ENCODE measurements at places on chromosomes 12 and 14. TPM values are rescaled to one million over a fixed set of nuclear protein-coding genes. Genes with fewer than 3 reads are reported as not detected.

Gene NTF3
- 0.80 TPM for total RNA-seq

Gene CDKN1B
- total RNA-seq = 32.1 TPM

Gene CELA1
- total RNA-seq = not detected

GRCh38 chr12:49288412-49288853 is 6.5 kb upstream of the PRPH start:
- H3K36me3 ChIP-seq = peaks cover 2% of the 10 kb centered on the region
- peak; percentile 13 for DNase-seq
- no peak overlapping the region for H3K4me3 ChIP-seq

- peaks cover 36% of the 10 kb centered on the region for H3K4me1 ChIP-seq
- H3K27me3 ChIP-seq = no peaks in the 10 kb centered on the region
- peak; percentile 96 for DNase-seq
- peak within 1 kb of the TSS; percentile 96 for H3K4me3 ChIP-seq
- H3K27ac ChIP-seq = peak within 1 kb of the TSS; percentile 91
These were observed at the start of gene GALNT4 for GRCh38 chr12:89524541-89525304. TSS of gene GALNT4 (minus strand) at chr12:89524796. CDS start at chr12:89524549, 247 bp downstream.

- no peaks in the 10 kb centered on the region for H3K36me3 ChIP-seq
- no peaks in the 10 kb centered on the region for H3K4me1 ChIP-seq
- DNase-seq = no peak
- H3K27me3 ChIP-seq = peaks cover 38% of the 10 kb centered on the region
- no peak overlapping the region for H3K4me3 ChIP-seq
These were observed 39.1 kb upstream of the GZMB start for GRCh38 chr14:24673059-24673458.

GRCh38 chr12:9118158-9118557 is 2.4 kb upstream of the A2M start:
- DNase-seq = no peak
- no peak overlapping the region for H3K4me3 ChIP-seq
- H3K4me1 ChIP-seq = peaks cover 17% of the 10 kb centered on the region
- H3K27ac ChIP-seq = no peak overlapping the region

DNA sequence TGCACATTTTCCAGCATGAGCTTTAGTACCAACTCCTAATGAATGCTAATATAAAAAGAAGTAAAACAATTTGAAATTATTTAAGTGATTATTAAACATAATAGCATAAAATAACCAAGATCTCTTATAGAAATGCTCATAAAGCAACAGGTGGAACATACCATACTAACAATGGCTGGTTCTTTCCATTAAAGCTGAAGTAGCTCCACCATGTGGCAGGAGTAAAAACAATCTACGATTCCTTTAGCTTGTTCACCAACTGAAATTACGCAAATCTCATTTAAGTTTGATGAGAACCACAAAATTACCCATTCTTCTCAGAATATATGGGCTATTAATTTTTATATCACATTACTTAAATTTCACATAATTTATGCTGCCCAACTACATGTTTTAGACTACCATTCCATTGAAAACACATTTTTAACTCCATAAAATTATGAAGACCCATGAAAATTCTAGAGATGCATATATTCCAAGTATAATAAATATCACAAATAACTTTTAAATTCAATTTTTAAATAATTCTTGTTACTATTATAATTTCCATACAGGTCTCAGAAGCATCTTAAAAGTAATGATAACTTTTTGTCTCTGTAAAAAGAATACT is 213.6 kb downstream of the DAD1 start:
- no peak overlapping the region for H3K4me3 ChIP-seq
- H3K36me3 ChIP-seq = no peaks in the 10 kb centered on the region
- DNase-seq = no peak
- H3K4me1 ChIP-seq = peaks cover 16% of the 10 kb centered on the region
- peaks cover 6% of the 10 kb centered on the region for H3K27me3 ChIP-seq

All from chondrocyte (in vitro differentiated cells).